ENCODE measurements at places on chromosomes 3 and 15.

- DNase-seq, result no peak
Measured at GRCh38 chr3:177824190-177824786, 627.0 kb upstream of the TBL1XR1 start.

DNA sequence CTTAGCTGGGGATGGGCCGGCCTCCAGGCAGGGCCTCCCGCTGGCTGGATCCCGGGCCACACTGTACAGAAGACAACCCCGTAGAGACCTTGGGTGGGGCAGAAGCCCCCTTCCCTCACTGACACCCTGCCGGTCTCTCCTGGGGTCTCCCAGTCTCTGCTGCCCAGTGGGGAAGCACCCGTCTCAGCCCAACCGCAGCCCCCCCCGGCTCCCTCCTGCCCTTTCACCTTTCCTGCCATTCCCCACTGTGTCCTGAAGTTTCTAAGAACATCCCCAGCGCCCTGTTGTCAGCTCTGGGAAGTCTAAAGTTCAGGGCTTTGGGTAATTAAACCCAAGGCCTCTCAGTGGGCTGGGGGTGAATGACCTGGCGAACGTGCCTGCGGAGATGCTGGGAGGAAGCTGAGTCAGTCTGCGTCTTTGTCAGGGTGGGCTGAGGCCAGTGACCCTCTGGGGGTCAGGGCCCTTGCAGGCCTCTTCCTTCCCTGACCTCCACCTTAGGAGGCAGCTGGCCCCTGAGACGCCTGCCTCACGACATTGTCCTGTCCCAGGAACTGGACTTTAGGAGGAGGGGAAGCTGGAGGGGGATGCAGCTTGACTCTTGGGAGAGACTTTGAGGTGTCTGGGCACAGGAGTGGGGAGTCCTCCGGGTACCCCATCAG is 1.4 kb upstream of the SLC51A start:
- no peak for DNase-seq

DNA sequence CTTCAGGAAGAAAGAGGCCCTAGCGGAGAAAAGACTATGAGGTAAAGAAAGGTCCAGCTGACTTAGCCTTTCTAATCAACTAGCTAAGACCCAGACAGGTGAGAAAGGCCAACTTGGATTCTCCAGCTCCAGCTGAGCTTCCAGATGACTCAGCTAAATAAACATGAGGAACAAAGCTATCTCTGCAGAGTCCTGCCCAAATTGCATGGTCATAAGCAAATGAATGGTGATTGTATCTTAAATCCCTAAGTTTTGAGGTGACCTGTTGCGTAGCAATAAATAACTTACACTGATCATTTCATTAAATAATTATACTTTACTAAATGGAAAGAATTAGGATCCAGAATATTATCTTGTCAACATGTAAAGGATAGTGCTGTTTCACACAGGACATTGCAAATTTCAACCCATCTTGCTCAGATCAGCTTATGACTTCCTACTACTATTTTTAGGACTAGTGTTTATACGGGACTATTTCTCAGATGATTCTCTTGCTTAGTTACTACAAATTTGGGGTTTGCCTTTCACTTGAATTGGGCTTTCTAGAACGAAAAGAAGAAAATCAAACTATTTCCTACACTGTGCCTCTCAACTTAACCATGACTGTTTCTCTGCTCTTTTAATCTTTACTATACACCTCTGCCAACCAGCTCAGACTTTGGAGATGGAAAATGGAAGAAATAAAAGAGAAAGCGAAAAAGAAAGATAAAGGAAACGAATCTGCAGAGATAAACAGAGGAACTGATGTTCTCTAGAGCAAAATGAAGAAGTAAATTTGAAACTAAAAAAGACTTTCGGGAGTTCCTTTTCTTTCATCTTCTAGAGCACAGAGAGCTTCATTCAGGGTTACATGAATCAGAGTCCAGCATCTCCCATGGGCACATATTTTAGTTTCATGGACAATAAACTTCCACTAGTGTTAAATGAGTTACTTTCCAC is 6.6 kb upstream of the ADGRG7 start:
- no peak for DNase-seq

GRCh38 chr3:123782488-123782887 is 101.6 kb downstream of the MYLK start:
- DNase-seq, result no peak

- no peak for DNase-seq
Measured at GRCh38 chr15:31605467-31605931, 278.9 kb downstream of the KLF13 start.

DNA sequence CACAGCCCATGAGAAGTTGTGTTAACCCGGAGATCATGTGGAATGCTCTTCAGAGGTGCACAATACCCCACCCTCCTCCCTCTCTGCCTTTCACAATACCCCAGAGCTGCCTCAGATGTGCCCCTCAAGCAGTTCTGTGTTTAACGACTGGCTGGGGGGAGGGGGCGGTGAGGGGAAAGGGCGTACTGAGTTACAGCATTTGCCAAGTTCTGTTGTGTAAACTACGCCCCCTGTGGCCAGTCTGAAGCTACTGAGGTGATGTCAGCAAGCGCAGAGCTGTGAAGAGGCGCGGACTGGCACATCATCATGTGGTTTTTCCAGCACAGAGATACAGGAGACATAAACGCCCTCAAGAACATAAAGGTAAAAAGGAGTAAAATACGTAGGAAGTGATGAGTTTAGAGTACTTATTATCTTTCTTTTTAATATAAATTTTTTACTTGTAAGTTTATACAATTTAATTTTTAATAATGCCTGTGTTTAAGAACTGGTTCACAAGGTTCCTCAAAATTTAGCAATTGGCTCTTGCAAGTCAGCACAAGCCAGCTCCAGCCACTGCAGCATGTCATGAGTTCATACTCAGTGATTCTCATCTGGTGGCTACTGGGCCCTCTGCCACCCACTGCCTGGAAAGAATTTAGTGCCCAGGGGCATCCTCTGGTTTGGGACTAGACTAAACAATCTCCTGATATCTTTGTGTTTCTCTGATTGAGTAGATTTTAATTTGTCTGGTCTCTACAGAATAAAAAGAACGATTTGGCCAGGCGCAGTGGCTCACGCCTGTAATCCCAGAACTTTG is 1.7 kb downstream of the EPB42 start:
- DNase-seq, result no peak

GRCh38 chr3:45659661-45660566 is 29.3 kb upstream of the SACM1L start:
- DNase-seq, result peak; percentile 82

DNA sequence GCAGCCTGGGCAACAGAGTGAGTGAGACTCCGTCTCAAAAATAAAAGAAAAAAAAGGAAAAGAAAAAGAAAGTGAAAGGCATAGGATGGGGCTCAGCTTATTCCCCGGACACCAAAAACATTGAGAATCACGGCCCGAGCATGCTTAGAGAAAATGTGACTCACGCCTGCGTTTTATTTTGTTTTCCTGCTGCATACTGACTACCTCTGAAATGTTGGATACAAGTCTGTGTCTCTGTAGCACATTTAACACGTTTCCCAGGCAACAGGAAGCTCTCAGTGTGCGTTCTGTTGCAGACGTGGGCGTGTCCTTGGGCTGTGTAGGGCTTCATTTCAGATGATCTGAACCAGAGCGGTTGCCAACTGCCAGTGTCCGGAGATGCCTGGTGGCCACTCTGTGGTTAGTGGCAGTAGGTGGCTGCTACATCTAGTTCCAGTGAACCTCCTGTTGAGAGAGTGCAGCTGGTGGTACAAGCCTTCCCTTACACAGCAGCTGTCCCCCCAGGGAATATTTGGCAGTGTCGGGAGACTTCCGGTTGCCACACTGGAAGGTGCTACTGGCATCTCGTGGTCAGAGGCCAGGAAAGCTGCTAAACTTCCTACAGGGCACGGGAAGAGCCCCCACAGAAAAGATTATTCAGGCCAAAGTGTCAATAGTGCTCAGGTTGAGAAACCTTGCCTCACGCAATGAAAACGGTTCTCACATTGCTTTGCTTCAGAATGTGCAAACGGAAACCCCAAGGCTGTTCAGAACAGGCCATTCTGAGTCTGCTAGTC is 3.0 kb downstream of the SLC51A start:
- DNase-seq, result no peak

GRCh38 chr3:100993309-100993708 is at the start of gene ABI3BP:
Gene ABI3BP, minus strand, starts transcription at chr3:100993421. Its CDS starts 37 bp downstream, at chr3:100993384.
- peak; percentile 59 for DNase-seq

- no peak for DNase-seq
Measured at GRCh38 chr3:188868803-188869202, 303.0 kb upstream of the TPRG1 start.

DNA sequence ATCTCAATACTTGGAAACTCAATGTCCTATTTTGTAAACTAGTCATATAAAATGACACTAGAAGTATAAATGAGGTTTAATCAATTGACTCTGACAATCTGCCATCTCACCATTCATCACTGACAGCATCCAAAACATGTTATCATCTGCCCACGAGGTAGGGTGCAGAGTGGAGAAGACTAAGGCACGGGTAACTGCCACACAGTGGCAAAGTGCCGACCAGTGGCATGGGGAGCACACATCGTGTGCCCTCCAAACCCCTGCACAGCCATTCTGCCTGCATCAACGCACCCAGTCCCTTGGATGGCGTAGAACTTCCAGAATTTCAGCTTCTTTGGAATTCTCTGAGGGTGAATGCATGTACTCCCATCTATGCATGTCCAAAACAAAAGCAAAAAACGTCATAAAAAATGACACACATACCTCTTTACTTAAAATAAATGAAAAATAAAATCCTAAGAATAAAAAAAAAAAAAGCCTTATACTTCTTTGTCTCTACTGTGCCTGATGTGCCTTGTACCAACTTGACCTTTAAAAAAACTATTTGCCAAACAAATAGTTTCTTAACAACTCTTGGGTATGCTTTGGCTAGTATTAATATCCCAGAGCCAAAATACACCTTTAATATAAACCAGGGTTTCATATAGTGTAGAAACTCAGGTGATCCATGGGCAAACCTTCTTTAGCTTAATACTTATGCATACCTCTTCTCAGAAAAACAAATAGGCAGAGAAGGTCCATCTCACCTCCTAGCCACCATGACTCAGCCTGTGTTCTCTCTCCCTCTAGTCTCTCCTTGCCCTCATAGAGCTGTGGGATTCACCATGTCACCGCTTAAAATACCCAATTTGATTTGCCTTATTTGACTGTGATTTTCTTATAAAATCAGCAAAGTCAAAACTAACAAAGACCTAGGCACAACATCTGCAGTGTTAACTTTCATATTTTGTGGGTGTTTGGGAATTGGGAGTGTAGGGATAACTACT is 12.7 kb downstream of the CPOX start:
- DNase-seq, result no peak

DNA sequence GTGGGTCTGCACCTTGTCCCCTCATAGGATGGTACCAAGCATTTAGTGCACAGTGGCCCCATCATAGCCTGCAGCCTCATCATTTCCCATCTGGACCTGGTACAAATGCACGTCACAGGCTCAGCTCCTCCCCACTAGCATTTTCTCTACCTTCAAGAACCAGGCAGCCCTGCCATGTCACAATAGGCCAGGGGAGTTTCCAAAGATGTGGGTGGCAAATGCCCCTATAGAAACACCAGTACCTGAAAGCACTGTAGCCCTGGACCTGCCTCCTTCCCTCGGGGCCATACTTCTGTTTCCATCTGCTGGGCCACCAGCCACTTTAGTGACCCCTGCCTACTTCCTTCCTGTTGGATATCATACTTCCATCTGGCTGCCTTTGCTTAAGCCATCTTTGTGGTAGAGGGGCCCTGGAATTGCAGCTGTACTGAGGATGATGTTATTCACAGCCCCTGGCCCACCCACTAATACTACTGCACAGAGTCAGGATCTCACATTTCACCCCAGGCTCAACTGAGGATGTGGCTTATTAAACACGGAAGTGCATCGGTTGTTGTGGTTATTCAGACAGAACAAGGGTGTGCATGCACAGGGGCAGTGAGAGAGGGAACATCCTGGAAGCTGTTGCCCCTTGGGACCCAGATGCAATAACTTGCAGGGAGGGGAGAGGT is 3.8 kb downstream of the TCTA start:
- DNase-seq, result no peak

DNA sequence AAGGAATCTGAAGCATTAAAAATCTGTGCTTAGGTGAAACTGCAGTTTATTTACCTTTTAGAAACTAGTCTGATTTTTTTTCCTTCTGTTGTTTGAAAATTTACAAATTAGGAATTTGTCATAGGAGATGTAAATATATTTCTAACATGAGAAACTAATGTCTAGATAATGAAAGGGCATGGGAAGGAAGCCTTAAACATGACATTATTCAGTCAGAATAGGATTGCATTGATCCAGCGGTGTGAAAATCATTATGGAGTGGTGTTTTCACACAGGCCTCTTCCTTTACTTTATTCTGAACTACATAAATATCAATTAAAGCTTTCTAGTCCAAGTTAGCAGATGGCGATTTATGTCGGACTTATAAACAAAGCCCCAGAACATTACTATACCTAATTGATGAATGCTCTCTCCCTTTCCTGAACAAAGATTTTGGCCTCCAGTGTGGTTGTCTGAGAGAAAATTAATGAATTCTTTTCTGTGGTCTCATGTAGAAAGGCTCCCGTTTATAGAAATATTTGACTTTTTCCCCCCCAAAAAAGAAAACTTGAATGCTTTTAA is 37.9 kb downstream of the FNDC3B start:
- DNase-seq, result no peak

DNA sequence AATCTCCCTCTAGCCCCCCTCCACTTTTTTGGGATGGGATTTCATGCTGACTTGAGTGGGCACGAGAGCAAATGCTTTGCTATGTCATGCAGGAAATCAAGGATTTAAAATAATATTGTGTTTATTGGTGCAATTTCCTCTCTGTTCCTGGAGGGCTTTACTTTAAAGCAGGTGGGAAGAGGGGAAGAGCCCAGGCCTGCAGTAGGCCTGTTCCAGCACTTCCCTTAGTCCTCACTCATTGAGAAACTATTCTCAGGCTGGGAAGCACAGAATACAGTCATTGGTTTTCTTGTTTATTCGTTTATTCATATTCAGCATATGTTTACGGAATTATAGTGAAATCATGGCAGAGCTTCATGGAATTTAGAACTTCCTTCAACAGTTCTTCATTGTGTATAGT is 41.7 kb upstream of the SPSB4 start:
- no peak for DNase-seq

DNA sequence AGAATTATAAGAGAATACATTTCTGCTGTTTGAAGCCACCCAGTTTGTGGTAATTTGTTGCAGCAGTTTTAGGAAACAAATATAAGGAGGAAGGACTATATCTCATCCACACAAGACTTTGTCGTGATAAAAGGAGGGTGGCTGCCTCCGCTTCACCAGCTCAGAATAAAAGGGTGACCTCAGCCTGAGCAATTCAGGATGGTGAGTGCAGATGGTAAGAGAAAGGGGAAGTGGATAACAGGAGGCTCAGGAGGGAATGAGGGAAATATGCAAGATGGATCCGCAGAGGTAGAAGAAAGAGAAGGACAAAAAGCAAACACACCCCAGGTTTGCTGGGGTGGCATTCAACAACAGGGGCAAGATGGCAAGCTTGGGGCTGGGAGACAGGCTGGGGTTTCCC is 108.1 kb upstream of the TNFAIP8L3 start:
- DNase-seq, result no peak
